Anterior cingulate cortex (tissue), 58 donors: ENCODE measurements at places on chromosomes 13 and 19.

DNA sequence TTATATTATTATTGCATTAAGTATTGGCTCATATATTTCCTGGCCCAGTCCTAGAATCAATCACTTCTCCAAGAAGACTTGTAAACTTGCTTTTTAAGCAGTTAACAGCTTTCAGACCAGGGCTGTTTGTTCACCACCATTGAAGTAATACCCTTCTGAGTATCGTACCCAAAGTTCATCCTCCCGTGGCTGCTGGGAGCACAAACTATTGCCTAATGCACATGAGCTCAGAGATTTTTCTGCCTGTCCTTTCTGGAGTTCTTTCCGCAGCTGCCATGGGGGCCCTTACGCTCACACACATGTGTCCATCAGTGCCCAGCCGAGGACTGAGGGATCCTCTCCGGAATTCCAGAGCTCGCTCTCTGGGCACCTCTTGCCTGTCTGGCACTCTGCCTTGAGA lies 51.5 kb downstream of the MRPL57 start:
- no peak for DNase-seq

DNA sequence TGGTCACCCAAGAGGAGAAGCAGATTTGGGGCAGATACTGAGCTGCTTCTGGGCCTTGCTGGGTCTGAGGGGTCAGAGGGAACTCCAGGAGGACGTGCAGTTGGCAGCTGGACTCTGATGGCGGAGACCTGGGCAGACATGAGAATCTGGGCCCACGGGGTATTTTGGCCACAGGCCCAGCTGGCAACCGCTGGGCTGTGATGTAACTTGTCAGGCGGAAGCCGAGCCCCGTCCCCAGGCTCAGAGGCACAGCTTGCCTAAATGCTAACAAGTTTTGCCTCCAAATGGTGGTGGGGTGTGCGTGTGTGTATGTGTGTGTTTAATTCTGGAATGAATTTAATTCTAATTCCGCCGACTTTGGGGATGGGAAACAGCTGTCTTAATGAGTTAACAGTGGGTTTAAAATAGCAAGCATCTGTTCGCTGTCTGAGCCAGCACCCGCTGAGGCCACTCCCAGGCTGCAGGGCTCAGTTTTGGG lies 11.6 kb downstream of the ZNRF4 start:
- no peak for DNase-seq

DNA sequence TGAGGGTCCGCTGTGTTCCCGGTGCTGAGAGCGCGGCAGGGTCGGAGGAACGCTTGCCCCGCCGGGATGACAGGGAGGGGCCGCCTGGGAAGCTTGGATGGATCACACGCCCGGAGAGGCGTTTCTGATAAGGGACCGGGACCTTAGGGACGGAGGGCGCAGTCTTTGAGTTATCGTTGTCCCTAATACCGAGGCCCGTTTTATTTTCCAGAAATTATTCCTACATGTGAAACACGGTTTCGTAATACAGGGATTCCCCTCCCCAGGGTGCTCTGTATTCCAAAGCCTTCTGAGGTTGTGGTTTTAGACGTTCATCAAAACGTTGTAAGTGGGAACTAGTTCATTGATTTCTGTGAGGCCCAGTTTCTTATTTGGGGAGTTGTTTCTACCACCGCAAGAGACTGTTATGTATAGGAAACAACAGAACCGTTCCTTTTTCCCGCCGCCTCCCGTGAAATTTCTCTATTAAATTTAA lies 752 bp downstream of the PDCD5 start:
- DNase-seq: no peak

DNA sequence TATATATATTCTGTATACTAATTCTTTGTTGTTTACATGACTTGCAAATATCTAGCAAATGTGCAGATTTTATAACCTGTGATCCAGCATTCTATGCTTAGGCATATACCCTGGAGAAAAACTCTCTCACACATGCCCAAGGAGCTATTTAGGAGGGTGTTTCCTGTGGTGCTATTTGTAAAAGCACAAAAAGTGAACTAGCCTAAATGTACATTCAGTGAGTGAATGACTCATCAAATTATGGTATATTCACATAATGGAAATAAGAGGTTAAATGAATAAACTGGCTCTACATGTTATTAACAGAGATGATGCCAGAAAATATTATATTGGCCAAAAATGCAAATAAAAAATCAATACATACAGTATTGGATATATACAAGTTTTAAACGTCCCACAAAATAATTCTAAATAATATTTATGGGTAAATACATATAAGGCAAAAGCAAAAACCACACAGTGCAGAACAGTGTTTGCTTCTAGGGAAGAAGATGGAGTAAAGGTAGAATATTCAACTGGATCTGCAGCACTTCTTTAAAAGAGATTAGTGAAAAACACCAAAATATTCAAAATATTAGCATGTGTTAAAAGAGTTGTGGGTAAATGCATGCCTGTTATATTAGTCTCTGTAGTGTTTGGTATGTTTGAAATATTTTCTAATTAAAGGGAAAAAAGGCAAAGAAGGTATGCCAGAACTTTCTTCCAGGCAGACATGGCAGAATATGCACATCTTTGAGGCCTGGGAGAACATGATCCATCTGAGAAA lies 344.7 kb downstream of the KLF5 start:
- no peak for DNase-seq

DNA sequence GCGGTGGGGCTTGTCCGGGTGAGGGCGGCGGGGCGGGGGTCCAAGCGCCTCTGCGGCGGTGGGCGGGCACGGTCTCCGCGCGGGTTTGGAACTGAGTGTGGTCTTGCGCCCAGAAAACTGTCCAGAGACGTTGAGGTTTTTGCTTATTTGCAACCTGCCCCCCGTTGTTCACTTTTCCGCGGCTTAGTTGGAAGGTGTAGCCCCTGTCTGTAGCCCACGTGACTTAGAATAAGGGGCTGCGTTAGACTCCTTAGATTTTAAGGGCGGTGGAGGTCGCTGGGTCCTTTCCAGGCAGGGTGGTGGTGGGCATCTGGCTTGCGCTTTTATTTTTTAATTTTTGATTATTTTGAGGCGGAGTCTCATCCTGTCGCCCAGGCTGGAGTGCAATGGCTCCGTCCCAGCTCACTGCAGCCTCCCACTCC lies 748 bp downstream of the RPS15 start:
- DNase-seq: no peak

- no peak for DNase-seq
These were observed at the start of gene DIRAS1 for GRCh38 chr19:2720777-2721569. Gene DIRAS1, minus strand, starts transcription at chr19:2721372. Its CDS starts 3,566 bp downstream, at chr19:2717806.

- no peak for DNase-seq
These were observed 46.0 kb downstream of the USP12 start for GRCh38 chr13:27125357-27126282.

DNA sequence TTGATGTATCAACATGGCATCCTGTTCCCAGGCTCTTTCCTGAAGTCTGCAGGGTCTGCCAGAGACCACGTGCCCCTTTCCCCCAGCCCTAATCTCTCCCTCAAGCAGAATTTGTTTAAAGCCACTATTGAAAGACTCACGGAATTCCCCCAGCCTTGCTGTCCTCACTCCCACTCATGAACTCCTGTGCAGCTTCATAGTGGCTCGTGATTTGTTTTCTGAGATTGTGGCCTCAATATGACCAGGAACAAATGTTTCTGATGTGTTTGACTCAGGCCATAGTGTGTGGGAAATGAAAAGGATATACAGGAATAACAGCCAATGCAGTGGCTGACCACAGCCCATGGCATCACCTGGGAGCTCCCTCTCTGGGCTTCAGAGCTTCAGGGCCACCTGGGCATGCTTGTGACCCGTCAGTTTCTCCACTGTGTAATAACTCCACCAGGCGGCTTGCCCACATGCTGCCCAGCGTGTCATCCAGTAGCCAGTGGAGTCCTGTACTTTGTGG lies 8.1 kb upstream of the SERPINE3 start:
- DNase-seq: no peak

GRCh38 chr19:33215438-33216197 lies 10.0 kb downstream of the SLC7A10 start:
- DNase-seq: no peak

DNA sequence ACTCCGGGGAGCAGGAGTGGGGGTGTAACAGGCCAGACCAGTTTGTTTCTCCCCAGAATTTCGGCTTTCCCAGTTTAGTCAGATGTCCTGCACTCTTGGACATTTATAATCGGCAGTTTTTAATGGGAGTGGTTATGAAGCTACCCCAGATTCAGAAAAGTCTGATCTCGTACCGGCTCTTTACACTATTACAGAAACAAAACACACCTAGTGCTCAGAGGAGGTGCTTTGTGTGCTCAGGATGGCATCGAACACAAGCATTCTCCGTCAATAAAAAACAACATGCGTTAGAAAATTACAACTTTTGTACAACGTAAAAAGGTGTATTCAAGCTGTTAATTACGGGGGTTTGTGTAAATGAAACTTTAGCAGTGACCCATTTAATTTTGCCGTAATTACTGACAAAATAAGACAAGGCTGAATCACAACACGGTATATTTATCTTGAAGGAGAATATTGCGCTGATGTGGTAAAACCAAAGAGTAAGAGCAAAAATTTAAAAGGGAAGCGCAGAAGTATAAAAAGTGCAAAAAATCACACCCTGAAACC lies 6.6 kb upstream of the SOX1 start:
- DNase-seq: no peak

DNA sequence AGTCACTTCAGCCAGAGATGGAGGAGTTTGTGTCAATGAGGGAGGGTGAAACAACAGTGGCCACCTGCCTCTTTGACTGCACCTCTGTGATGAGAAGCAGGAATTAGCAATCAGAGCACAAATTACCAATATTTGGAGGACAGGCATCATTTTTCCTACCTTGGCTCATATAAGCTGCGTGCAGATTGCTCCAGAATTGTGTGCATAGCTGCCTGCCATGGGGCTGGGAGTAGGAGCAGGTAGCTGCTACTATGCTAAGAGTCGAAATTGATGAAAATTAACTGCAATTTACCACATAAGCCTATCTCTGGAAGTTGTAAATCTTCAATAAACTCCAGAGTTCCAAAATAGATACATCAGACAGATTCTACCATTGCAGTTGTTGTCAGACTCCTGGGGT lies 167.5 kb upstream of the HTR2A start:
- no peak for DNase-seq

- DNase-seq: no peak
These were observed 22.4 kb downstream of the PRKCSH start for GRCh38 chr19:11457831-11458230.

- DNase-seq: no peak
These were observed 486 bp upstream of the ZNF805 start for GRCh38 chr19:57239982-57240310.

GRCh38 chr13:49226613-49227012 lies 6.5 kb downstream of the MLNR start:
- DNase-seq: no peak

DNA sequence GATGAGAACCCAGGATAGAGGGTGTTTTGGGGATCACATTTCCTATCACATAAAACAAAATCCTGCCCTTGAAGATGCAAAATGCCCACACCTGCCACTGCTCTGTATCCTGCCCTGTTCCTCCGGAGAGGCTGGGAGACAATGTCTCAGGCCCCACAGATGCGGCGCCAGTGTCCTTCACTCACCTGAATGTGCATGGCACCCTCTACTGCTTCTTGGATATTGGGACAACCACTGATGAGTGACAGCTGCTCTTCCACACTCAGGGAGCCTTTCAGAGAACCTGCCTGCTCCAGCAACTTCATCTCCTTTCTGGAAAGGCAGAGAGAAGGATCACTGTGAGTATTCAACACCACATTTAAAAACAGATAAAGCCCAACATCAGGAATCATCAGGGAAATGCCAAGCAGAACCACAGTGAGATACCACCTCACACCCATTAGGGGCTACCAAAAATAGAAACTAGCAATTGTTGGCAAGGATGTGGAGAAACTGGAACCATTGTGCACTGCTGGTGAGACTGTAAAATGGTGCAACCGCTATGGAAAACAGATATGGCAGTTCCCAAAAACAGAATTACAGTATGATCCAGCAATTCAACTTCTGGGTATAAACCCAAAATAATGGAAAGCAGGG lies 36.4 kb downstream of the CRYL1 start:
- DNase-seq: no peak
